Fibroblast of mammary gland (primary cell): ENCODE measurements at places on chromosomes 3 and 15.

DNA sequence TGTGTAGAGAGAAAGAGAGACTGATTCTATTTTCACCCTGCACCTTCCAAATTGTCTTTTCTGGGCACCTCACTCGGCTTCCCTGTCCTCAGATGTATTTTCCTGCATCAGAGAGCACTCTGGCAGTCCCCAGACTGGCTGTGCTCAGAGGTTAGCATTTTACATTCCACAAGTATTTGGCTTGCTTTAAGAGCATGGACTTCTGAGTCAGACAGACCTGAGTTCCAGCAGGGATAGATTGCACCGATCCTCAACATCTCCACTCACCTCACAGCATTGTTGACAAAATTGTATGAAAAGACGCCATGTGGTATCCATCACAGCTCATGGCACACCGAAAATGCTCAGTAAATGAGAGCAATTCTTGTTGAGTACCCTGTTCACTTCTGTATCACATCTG, 45.6 kb downstream of the SST start:
- no peak for DNase-seq

DNA sequence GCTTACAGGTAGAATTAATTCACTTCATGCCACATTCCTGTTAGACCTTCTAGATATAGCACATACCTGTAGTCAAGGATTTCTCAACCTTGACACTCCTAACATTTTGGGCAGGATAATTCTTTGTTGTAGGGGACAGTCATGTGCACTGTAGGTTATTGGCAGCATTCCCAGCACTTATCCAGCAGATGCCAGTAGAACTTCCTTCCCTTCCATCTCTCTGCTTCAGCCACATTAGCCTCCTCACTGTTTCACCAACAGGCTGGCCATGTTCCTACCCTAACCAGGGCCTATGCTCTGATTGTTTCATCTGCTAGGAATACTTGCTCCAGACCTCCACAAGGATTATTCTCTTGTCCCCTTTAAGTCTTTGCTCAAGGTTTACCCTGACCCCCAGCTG, 68.0 kb upstream of the STAC start:
- peak; percentile 4 for DNase-seq

GRCh38 chr3:52306978-52307377, 9.1 kb upstream of the DNAH1 start:
- no peak for DNase-seq

- DNase-seq: peak; percentile 56
These were observed 799.3 kb downstream of the DIPK2A start for GRCh38 chr3:144770915-144771351.

- no peak for DNase-seq
These were observed 25.3 kb upstream of the AGBL1 start for GRCh38 chr15:86054338-86054737.

- DNase-seq: no peak
These were observed 26.5 kb upstream of the CP start for GRCh38 chr3:149247929-149248691.
